NCI-H2029 treated with DMSO at 0.1 percent for 48 hours (cell line): ENCODE measurements at places on chromosomes 1 and 21.
A peak's percentile ranks its signal among the peaks of the same experiment; 100 is the strongest.

- no peak for DNase-seq
Observed at GRCh38 chr1:65759516-65759915, 33.2 kb upstream of the PDE4B start.

DNA sequence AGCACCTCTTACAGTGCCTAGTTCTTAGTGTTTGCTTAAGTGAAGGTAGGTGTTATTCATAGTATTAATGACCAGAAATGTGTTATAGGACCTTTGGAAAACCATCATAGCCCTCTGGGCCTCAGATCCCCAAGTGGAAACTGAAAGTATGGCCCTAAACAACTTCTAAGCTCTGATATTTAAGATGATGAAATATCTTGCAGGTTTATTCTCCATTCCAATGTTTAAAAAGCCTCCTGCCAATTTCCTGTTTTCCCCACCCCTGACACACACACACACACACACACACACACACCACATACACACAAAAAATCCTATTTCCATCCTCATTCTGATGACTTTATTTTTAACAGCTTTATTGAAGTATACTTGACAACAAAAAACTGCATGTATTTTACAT, 108.2 kb downstream of the DIRAS3 start:
- no peak for DNase-seq

GRCh38 chr1:115429884-115430283, 91.8 kb upstream of the NGF start:
- no peak for DNase-seq

GRCh38 chr1:75520862-75521475, 89.9 kb downstream of the SLC44A5 start:
- no peak for DNase-seq

- no peak for DNase-seq
Observed at GRCh38 chr1:97089173-97089572, 367.6 kb downstream of the PTBP2 start.

DNA sequence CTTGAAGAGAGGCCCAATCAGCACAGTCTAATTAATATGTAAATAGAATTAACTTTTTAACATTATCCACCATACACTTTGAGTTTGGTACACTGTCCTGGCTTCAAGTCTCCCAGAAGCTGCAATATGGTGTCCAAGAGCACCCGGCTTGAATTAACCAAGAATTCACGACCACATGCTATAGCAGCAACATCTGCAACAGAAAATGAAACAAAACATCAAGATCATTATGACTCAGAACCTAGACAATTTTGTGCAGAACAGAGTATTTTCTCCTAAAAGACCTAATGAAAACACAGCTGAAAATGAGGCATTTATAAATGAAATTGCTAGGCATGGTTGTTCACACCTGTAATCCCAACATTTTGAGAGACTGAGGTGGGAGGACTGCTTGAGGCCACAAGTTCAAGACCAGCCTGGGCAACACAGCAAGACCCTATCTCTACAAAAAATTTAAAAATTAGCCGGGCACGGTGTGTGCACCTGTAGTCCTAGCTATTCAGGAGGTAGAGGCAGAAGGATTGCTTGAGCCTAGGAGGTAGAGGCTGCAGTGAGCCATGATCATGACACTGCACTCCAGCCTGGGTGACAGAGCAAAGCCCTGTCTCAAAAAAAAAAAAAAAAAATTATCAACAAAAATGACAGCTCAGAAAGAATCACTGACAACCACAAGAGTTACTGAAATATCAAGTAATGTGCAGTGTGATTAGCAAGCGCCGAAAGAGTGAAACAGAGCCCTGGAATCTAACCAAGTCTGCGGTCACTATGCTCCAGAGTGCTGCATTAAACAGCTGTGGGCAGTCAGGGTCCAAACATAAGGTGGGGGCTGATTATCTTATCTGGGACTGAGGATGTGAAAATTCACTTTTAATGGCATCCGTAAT, 45.3 kb downstream of the HSF2BP start:
- DNase-seq, result no peak

GRCh38 chr1:7373876-7374562, 397.1 kb upstream of the VAMP3 start:
- DNase-seq, result no peak

DNA sequence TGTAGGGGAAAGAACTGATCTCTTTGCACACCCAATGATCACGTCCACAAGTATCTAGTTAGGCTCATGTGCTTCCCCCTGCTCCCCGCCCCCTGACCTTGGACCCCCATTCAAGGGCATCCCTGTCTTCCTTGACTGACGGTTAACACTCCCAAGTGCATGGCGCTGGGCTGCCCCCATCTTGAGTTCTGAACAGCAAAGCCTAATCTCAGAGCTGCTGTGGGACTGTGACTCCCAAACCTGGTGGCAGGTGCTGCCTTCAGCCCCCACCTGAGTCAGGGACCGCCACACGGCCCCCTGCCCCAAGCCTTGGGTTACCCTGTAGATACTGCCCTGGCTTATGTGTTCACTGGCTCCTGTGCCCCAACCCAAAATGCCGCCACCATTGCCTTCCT, 925 bp downstream of the TNNI1 start:
- DNase-seq, result no peak

DNA sequence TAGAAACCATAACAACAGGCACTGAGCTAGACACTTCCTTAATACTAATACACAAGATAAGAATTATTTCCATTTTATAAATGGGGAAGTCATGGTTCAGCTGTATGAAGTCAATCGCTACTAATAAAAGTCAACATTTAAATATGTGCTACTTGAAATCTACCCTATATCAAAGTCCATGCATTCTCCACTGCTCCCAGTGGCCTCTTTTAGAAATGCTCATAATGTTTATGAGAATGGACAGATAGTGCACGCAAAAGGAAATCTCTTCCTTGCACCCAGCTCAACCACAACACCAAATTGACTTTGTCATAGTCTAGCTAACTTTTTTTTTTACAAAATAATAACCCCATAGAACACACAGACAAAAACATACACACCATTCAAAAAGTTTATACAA, 281.7 kb upstream of the CXADR start:
- DNase-seq, result no peak

- DNase-seq, result no peak
Observed at GRCh38 chr1:18386591-18386990, 94.1 kb upstream of the KLHDC7A start.

DNA sequence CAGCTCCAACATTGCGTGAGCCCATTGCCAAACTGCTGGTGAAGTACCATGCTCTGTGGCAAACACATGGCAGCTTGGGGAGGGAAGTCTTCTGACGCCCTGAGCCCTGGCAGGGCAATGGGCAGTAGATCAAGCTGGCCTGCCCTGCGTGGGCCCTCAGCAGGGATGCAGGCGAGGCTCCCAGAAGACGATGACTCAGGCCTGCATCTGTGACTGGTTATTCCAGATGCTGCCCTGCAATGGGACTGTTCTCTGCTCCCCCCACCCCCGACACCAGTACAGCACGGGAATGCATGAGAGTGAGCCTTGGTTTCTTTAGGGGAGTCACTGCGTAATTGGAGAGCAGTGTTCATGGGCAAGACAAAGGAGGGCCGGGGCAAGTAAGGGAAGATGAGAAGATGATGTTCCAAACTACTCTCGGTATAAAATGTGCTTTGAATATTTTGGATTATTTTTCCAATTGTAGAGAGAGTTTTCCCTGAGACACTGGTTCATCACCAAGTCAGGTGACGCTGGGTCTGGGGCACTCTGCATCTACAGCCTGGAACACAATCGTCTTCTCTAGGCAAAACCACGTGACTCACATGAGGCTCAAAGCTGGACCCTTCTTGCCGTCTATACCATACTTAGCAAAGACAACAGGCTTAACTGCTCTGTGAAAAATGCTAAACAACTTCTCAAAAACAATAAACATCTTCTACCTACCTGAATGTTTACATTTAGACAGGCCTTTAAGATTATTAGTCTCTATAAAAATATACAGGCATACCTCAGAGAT, 9.0 kb upstream of the C1orf198 start:
- DNase-seq, result no peak

GRCh38 chr1:77281491-77282186, at the start of gene AK5:
Gene AK5 (plus strand): TSS chr1:77282019. CDS start chr1:77282314, 295 bp downstream.
- no peak for DNase-seq

- DNase-seq, result peak; percentile 35
Observed at GRCh38 chr1:204830747-204831146, 39.9 kb upstream of the NFASC start.

GRCh38 chr1:67250051-67250653, 57.5 kb upstream of the IL12RB2 start:
- DNase-seq, result no peak

GRCh38 chr1:48889082-48889481, 112.4 kb upstream of the BEND5 start:
- DNase-seq, result no peak

GRCh38 chr1:205275133-205275532, 46.4 kb downstream of the NUAK2 start:
- DNase-seq, result peak; percentile 65

DNA sequence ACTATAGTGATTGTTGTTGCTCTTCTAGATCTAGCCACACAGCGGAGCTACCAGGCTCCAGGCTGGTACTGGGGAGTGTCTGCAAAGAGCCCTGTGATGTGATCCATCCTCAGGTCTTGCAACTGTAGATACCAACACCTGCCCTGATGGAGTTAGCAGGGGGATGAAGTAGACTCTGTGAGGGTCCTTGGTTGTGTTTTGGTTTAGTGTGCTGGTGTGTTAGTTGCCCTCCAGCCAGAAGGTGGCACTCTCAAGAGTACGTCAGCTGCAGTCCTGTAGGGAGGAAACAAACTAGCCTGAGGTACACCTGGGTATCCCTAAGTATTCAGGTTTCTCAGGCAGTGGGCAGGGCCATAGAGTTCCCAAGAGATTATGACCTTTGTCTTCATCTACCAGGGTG, 81.2 kb upstream of the TMPRSS2 start:
- DNase-seq, result no peak

DNA sequence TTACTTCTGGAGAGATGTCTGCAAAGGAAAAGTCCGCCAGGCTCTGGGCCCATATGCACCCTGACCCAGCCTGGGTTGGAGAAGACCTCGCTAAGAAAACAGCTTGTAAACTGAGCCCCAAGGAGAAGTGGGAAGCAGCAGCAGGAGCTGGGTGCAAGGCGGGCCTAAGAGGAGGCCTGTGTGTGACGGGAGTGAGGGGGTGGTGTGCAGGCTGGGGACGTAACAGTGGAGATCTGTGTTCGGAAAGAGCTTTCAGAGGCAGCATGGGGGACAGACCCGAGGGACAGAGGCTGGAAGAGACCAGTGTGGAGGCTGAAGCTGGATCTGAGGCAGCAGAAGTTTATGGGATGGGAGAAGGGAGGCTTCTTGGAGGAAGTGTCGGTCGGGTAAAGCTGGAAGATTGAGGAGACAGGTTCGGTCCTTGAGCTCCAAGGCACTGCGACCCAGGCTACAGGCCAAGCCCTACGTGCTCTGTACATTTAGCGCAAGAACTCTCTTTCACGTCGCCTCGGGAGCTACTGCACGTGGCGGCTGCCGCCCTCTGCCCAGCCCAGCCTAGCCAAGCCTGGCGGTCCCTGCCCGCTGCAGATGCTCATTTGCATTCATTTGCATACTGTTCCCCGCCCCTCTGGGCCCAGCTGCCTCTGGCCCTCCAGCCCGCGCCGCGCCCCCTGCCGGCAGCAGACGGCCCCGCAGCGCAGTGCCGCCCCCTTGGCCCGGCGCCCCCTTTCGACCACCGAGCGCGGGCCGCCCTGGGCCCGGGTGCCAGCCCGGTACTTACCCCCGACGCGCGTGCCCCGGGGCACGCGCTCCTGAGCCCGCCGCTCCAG, 6.3 kb downstream of the HPCA start:
- DNase-seq, result no peak

- DNase-seq, result no peak
Observed at GRCh38 chr1:216499581-216500272, 76.5 kb upstream of the USH2A start.

GRCh38 chr1:223617323-223618070, 48.0 kb downstream of the CAPN8 start:
- DNase-seq, result no peak

- DNase-seq, result no peak
Observed at GRCh38 chr21:41548781-41549180, 40.8 kb upstream of the TMPRSS2 start.

- DNase-seq, result no peak
Observed at GRCh38 chr1:78096976-78097375, 51.2 kb downstream of the GIPC2 start.

DNA sequence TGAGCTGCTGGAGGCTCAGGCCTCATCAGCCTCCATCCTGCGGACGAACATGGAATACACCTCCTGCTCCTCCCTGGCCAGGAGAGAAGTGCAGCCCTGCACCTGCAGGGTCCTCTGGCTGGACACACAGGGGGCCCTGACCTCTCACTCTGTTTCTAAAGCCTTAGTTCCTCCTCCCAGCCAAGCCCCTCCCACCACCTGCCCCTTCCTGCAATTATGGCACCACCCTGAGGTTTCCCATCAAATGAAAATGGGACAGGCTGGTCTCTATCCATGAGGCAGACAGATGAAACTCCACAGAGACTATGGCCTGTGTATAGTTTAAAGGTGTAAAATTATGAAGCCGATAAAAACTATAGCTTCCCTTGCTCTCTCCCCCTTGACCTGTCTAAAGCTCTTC, 42.6 kb downstream of the CACNA1S start:
- DNase-seq, result no peak

DNA sequence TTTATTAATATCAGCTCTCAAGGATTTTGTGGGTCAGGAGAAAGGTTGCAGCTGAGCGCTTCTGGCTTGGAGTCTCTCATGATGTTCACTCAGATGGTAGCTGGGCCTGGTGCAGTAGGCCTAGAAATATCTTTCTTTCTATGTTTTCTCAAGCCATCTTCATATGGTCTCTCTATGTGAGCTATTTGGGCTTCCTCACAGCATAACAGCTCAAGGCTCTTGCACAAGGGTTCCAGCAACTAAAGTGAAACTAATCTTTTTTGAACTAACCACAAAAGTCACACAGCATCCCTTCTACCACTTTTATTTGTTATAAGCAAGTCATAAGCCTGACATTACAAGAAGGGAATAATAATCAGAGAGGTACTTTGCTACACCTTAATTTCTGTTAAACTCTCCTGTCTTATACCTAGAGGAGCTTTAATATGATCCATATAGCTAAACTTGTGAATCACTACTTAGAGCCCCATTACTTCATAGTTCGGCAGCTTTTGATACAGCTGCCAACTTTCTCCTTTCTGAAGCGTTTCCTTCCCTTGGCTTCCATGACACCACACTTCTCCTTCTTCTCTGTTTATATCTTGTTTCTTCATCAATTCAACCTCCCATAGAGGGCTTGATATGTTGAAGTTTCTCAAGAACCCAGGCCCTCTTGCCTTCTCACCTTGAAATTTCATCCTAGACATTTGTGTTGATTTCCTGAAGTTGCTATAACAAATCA, 720.2 kb downstream of the LTN1 start:
- no peak for DNase-seq

GRCh38 chr1:5693568-5693967, 298.7 kb downstream of the NPHP4 start:
- no peak for DNase-seq

- DNase-seq, result no peak
Observed at GRCh38 chr1:167137332-167137781, 43.5 kb downstream of the STYXL2 start.

DNA sequence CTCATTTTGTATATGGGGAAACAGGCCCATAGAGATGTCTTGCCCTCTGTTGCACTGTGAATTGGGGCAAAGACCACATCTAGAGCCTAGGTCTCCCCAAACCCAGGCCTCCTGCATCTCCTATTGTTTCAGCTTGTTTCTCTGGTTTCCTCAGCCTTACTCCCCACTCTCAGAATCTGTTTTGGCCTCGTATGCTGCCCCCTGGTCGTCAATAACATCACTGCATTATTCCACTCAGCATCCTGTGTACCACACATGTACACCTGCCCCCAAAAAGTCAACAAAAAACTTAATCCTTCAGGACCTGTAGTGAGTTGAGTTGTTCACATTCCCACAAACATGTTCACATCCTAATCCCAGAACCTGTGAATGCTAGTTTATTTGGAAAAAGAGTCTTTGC, 184.8 kb downstream of the BRINP2 start:
- DNase-seq, result no peak

GRCh38 chr1:201353186-201353940, 24.1 kb downstream of the TNNT2 start:
- DNase-seq, result no peak
